ENCODE measurements at places on chromosomes 6 and 20.

- DNase-seq = no peak
Measured at GRCh38 chr20:5145365-5146098, 18.7 kb downstream of the CDS2 start.

DNA sequence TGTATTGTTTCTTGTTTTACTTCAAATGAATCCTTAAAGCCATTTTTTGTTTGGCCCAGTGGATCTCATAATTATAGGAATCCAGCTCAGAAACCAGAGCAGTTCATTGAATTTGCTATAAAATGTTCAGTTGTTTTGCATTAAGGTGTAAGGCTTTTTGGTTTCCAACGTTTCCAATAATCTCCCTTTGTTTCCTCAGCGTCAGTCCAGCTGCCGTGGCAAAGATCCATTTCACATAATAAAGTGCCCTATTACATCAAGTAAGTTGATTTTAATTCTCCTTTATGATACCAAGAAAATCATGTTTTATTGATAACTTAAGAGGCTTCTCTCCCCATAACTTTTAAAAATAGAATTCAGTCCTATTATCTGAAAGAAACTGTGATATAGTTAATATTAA is 472.6 kb downstream of the UTRN start:
- DNase-seq = no peak

- DNase-seq = no peak
Measured at GRCh38 chr20:11772226-11772730, 145.4 kb upstream of the BTBD3 start.

GRCh38 chr20:3312940-3313682 is 74.1 kb upstream of the SLC4A11 start:
- no peak for DNase-seq

GRCh38 chr6:157514659-157515496 is 133.9 kb downstream of the ZDHHC14 start:
- no peak for DNase-seq

DNA sequence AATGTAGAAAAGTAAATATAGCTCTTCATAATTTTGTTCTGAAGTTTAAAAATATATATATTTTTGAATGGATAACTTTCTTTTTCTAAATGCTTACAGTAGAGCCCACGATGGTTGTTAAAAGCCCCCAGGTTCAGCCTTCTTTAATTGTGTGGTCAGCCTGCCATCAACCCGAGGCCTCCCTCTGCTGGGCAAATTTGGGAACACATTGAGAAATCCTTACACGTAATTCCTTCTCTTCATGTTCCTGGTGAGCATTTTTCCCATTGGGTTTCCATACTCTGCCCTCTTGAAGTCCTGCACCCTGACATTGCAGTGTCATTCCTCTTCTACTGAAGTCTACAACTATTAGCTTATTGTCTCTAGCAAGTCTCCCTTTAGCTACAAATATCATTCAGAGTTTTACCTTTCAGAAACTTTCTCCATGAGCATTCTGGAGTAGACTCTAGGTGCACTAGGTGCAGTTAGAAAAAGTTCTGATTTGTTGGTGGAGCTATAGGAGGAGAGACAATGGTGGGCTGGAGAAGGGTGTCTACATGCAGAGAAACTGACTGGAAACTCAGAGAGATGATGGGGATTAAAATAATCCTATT is 40.6 kb downstream of the TRIM38 start:
- no peak for DNase-seq

- no peak for DNase-seq
Measured at GRCh38 chr20:44454306-44454963, 21.2 kb upstream of the TTPAL start.

- DNase-seq = no peak
Measured at GRCh38 chr20:48035961-48036731, 250.9 kb upstream of the SULF2 start.

DNA sequence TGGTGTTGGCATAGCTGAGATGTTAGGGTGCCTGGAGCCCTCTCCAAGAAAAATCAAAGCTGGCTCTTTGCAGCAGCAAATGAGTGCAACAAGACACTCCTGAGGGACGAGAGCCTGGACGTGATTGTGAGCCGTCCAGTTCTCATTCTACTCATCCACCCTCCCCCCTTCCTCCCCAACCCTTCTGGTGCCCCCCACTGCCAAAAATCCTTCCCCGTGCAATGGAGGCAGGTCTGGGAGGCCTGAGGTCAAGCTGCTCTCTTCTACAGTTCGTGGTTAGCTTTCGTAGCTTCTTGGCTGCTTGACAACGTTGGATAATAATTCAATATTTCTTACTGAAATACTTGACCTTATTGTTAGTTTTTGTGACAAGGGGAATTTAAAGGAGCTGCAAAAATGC is 185.3 kb upstream of the SUPT3H start:
- DNase-seq = no peak

GRCh38 chr6:116059713-116060571 is 749 bp downstream of the FRK start:
- no peak for DNase-seq

DNA sequence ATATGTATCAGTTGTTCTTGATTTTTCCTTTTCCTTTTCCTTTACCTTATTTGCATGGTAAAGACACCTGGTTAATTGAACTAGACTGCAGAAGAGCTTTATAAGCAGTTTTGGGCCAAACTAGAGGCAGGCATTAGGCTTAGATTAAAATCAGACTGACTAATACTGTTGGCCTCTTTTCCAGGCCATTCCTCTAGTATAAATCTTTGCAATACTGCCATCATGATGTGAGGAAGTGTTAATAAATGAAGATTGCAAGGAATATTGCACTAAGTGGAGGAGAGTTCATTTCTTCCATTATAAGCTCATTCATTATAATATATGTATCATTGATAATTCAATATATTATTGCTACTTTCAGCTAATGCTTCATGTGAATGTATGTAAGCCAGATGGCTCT is 163.8 kb downstream of the MMUT start:
- no peak for DNase-seq

- no peak for DNase-seq
Measured at GRCh38 chr6:14545496-14545895, 427.9 kb downstream of the CD83 start.

DNA sequence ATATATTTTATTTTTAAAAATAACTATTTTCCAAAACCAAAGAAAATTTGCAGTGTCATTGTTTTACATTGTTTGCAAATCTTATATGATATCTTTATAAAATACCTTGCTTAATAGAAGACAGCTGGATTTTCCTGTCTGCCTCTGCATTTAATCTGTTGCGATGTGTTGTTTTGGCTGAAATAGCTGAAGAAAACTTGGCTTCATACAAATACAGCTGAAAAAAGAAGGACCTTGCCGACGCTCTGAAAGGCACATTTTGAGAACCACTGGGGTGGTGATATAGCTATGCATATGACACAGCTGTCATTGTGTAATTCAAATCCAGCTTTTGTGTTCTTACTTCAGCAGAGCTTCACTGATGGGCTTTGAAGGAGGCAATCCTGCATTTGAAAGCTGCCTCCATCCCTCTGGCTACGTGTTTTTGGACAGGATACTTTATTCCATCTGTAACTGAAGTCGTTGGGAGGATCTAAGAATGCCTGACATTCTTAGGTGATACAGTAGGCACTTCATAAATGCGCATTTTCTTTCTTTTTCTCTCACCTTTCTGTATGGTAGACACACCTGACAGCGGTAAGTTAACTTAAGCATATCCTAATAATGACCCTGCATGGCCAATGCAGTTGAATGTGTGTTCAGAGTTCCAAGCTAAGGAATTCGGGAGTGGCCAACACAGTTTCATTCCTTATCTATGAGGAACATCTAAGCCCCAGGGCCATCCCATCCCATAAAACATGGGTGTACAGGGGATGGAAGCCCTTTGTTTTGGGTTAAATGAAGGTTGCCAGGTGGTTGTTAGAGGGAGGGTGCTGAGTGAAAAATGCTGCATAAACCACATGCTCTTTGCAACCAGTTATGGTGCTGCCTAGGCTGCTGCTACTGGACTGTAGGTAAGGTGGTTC is 213.0 kb downstream of the TFAP2A start:
- DNase-seq = no peak

GRCh38 chr6:21769405-21769861 is 175.9 kb downstream of the SOX4 start:
- no peak for DNase-seq

GRCh38 chr6:151067684-151068596 is 171.8 kb upstream of the AKAP12 start:
- no peak for DNase-seq

DNA sequence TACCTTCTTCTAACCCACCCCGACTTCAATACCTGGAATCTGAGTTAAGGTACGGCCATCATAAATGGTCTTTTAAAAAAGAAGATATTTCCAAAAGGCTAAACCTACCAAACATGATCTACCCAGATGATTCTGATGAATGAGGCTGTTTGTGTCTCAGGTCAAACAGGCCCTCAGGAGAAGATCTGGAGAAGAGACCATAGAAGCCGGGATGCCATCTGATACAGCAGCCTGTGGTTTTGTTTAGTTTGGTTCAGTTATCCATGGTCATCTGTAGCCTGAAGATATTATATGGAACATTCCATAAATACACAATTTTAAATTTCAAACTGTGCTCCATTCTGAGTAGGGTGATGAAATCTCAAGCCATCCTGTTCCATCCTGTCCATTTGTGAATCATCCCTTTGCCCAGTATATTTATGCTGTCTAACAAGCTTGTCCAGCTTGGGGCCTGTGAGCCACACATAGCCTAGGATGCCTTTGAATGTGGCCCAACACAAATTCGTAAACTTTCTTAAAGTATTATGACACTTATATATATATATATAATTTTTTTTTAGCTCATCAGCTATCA is 4.0 kb upstream of the CAP2 start:
- no peak for DNase-seq

DNA sequence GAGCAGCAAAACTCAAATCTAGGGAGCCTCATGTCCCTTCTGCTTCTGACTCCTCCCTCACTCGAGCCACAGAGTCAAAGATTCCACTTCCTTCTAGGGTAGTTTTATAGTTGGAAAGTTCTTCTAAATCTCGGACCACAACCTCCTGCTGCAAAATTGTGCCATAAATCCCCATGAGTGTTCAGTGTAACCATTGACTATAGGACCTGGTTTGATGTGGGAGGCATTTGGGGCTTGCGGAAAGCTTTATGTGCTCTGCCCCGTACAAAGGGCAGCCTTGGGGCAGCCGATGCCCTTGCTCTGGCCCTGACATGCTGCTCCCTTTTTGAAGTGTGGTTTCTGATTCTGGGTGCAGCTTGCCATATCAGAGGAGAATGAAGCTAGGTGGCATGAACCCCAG is 43.6 kb upstream of the IER3 start:
- DNase-seq = no peak

- DNase-seq = no peak
Measured at GRCh38 chr6:133682506-133683307, 206.2 kb upstream of the TCF21 start.

DNA sequence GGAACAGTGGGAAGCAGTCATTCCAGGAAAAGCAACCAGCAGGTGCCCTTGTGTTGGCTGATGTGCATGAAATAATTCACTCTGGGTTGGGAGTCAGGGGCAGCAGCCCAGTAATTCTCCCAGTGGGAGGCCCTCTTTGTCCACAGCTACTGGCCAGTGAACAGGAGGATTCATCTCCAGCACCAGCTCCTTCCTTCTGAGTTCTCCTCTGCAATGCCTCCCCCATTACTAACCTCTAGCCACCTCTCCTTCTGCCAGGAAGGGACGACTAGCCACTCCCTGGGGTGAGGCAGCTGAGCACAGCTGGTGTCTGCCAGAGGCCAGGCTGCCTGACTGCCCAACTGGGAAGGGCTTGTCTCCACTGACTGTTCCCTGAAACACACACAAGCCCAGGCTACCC is 12.5 kb upstream of the R3HDML start:
- no peak for DNase-seq

GRCh38 chr6:37116326-37116725 is 53.6 kb upstream of the PIM1 start:
- no peak for DNase-seq

DNA sequence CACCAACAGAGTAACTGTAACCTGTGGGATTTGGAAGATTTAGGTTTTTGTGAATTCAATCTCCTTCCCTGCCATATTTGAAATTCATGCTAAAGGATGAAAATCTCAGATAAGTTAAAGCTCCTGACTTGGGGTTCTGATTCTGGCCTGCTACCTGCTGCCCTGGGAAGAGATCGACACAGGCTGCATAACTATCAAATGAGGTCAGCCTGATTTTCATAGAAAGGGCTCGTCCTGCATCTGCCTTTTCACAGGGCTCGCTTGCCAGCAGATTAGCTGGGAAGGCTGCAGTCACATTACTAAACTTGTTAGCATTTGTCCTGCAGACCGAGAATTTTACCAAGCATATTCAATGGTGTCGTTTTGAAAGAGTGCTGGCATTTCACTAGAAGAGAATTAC is 14.6 kb downstream of the GCLC start:
- DNase-seq = no peak

DNA sequence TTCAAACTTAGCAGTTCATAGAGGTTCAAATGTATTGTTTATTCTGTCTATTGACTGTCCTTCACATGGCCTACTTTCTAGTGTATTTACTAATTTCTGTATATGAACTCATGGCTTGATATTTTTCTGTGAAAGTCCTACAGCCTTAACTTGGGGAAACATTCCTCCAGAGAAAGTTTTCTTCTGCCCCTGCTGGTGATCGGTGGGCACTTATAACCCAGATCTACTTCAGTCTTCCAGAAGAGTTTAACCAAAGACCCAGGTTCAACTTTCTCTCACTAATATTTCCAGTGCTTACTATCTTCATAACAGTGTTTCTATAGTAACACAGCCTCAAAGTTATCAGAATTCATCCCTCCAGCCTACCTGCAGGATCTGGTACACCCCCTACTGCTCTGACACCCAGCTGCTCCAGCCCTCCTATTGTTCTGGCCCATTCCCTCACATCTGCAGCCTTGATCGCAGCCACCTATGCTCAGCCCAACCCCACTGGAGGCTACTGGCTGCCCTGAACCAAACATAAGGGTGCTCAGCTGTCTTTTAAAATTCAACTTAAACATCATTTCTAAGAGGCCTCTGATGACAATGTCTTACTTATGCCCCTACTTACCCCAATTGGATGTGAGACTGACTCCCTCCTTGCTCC is 72.3 kb downstream of the TBX18 start:
- DNase-seq = no peak

GRCh38 chr6:96304997-96305396 is 216.6 kb upstream of the UFL1 start:
- no peak for DNase-seq

- no peak for DNase-seq
Measured at GRCh38 chr6:52533491-52533890, 43.4 kb downstream of the TRAM2 start.

DNA sequence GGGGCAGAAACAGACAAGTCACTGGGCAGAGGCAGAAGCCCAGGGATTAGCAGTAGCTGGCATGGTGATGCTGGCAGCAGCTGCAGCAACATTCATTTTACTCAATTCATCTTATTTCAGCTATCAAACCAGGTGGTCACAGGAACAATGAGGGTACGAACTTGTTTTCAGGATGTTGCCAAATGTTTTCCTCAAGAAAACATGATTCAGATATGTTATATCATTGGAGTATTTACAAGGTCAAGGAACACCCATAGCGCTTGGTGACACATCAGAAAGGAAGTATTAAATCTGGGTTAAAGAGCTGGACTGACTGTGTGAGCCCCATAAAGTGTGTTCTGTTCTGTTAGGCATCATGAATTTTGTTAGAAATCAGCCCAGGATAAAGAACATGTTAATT is 456.9 kb upstream of the ID4 start:
- no peak for DNase-seq

GRCh38 chr6:89404512-89404911 is 7.6 kb downstream of the RRAGD start:
- DNase-seq = no peak

GRCh38 chr6:99091985-99092384 is 144.2 kb upstream of the FBXL4 start:
- no peak for DNase-seq

- no peak for DNase-seq
Measured at GRCh38 chr6:53635322-53635721, 30.2 kb downstream of the KLHL31 start.

GRCh38 chr6:87088076-87088475 is 6.8 kb downstream of the CGA start:
- no peak for DNase-seq

Measured in activated naive CD4-positive, alpha-beta T cell (primary cell).